CD4-positive, alpha-beta T cell treated with Interleukin-17A for 4 hours (primary cell): ENCODE measurements at places on chromosomes 5 and 9.

DNA sequence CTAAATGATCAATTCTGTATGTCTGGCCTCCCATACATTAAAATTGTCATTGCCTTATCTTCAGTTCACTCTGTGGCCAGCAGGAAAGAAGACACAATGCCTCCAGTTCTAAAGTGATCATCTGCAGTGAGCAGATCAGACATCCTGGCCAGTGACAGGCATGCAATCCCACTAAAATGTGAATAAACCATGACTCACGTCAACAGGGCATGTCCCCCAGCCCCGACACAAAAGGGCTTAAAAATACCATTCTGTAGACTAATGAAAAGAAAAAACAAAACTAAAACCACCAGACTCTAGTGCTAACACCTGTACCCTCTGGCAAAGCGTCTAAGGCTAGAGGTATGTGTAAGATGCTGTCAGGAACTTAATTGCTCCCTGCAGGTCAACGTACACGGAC lies 38.5 kb downstream of the DDX31 start:
- no peak for DNase-seq

- peak; percentile 49 for DNase-seq
Observed at GRCh38 chr9:84296146-84296843, 44.3 kb downstream of the SLC28A3 start.

- no peak for DNase-seq
Observed at GRCh38 chr5:172667786-172668593, 26.9 kb downstream of the NEURL1B start.

- no peak for DNase-seq
Observed at GRCh38 chr5:28313953-28314352, 1275.6 kb upstream of the CDH9 start.

DNA sequence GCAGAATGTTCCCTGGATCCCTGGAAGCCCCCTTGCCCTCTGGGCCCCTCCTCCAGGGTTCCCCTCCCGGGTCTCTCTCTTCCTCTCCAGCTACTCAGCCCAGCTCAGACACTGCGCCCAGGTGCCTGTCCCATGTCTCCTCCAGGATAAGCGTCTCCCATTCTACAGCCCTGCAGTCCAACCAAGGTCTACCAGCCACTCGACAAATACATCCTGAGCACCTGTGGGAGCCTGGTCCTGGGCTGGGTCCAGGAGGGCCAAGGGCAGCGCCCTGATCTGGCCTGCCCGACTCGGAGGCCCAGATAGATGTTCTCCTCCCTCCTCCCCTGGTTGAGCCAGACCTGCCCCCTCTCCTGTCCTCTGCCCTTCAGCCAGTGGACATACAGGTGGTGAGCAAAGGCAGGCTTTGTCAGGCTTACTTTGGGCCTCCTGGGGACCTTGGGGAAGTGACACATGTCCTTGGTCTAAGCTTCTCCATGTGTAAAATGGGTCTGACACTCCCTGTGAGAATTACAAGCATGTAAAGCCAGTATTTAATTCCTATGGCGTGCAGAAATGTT lies 1.4 kb downstream of the FLT4 start:
- no peak for DNase-seq

GRCh38 chr9:33227008-33227398 lies 13.0 kb upstream of the SPINK4 start:
- DNase-seq = no peak

DNA sequence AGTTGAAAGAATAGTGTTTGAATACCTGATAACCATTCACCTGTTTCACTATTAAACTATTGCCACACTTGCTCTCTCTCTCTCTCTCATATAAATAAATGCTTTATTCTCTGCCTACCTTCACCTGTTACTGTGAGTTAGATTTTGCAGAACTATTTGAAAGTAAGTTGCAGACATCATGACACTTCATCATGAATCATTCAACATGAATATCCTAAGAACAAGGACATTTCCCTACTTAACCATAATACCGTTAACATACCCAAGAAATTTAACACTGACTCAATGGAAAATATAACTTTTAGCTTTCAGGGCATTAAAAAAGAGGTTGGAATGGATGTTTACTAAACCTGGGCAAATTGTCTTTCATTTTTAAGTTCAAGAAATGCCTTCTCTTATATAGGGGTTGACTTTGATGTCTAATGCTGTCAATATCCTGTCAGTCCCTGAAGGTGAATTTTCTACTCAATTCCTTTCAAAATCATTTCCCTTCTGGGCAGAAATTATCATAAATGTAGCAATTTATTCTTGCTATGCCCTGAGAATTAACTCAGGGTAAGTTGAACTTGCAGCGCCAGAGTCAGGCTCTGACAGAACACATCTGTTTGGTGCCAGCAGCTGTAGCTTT lies 582.6 kb upstream of the TLE4 start:
- DNase-seq = no peak

DNA sequence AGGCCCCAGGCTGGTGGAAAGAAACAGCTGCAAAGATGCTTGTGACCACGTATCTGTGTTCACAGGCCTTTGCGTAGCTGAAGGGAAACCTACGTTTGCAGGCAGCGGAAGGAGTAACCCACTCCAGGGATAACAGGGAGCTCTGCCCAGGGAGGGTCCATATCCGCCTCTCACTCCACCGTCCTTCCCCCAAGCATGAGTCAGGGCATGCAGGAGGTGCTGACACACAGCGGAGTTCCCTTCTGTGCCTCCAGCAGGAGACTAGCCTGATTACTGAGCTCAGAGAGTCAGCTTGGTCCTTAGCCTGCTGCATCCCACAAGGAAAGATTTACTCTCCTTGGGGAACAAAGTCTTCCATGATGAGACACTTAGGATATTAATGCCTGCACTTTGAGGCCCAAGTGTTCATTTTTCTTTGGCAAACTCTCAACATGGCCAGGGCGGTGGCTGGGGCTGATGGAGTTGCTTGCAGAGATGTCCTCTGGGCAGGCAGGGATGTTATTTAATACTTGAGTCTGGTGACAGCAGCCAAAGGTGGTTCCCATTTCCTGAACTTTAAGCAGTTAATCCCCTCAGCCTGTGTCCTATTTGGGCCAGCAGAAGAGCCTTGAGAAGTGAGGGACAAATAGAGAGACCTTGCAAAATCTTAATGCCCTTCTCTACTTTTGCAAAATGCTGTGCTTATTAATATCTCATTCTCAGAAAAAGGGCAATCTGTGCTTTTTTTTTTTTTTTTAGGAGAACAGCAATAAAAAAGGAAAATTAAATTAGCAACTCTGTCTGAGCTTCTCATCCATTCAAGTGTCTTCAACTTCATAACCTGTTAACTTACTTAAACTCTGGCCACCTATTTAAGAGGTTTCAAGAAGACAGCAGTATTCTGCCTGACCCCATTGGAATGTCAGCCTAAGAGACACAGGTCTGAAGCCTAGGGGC lies 222.1 kb downstream of the HSPA4 start:
- no peak for DNase-seq

- no peak for DNase-seq
Observed at GRCh38 chr5:59357381-59357977, 536.0 kb downstream of the PDE4D start.

DNA sequence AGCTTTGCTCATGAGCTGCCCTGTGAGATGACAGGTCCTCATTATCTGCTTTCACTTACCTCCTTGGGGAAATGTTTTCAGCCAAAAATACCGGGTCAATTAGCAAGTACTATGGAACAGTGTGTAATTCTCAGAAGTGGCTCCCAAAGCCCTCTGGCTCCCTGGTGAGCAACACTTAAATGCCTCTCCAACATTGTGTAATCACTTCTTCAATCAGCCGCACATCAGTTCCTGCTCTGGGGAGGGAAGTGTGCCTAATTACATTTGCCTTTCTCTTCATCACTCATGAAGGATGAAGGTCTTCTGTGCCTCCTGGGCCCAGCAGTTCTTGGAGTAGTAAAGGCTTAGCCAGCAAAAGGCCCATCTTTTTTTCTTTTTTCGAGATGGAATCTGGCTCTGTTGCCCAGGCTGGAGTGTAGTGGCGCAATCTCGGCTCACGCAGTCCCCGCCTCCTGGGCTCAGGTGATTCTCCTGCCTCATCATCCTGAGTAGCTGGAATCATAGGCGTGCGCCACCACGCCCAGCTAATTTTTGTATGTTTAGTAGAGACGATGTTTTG lies 23.1 kb downstream of the NIM1K start:
- no peak for DNase-seq

DNA sequence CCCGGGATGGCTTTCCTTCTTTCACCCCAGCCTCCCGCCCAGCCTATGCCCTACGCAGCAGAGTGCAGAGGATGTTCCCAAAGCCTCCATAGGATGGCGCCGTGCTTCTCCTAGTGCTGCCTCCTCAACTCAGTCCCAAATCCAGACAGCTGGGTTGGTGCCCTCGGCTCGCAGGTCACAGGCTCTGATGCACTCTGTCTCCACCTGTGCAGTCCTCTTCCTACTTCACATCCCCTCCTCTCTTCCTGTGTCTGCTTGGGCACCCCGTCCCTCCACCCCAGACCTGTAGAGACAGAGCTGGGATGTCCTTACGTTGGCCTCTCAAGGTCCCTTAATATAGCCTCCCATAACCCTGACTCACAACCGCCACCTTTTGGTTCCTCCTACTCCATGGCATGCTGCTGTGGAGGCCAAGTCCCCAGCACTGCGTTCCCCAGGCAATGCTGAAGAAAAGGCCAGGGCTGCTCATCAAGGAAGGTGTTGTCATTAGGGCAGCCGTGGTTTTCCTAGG lies 314.4 kb downstream of the GADD45G start:
- peak; percentile 55 for DNase-seq

DNA sequence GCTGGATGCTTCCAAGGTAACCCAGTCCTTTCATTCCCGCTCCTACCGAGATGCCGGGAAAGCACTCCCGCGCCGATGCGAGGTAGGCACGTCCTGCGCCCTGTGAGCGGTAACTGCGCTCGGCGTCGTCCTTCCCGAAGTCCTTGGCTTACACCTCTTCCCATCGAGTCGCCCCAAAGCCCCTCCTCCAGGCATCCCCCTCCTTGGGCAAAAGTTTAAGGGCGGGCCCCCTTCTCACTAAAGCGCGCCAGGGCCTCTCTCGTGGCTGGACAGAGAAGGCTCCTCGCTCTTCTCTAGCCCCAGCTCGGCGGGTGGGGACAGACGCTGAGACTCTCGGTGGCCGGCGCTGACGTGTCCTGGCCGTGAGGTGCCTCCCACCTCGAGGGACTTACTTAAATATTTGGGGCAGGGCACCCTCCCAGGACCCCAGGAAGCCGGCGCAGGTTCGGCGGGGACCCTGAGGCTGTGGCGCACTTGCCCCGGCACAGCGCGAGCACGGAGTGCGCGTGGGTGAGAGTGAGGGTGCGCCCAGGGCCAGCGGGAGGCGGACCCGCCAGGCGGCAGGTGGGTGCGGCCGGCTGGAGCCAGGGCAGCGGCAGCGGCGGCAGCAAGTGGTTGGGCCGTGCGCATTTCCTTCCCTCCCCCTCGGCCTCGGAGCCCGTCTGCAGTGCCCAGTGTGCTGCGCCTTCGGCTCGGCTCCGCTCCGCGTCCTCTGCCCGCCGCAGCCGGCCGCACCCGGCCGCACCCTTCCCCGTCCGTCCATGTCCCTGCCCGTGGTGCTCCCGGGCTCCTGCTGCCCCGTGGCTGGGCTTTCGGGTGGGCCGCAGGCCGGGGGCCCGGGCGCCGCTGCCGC lies at the start of gene ENTREP1:
TSS of gene ENTREP1 (plus strand) at position 667 of the 853 bp plus-strand sequence. CDS start at position 762, 95 bp downstream.
- DNase-seq = no peak

- no peak for DNase-seq
Observed at GRCh38 chr5:160064417-160064810, 54.8 kb downstream of the PWWP2A start.

DNA sequence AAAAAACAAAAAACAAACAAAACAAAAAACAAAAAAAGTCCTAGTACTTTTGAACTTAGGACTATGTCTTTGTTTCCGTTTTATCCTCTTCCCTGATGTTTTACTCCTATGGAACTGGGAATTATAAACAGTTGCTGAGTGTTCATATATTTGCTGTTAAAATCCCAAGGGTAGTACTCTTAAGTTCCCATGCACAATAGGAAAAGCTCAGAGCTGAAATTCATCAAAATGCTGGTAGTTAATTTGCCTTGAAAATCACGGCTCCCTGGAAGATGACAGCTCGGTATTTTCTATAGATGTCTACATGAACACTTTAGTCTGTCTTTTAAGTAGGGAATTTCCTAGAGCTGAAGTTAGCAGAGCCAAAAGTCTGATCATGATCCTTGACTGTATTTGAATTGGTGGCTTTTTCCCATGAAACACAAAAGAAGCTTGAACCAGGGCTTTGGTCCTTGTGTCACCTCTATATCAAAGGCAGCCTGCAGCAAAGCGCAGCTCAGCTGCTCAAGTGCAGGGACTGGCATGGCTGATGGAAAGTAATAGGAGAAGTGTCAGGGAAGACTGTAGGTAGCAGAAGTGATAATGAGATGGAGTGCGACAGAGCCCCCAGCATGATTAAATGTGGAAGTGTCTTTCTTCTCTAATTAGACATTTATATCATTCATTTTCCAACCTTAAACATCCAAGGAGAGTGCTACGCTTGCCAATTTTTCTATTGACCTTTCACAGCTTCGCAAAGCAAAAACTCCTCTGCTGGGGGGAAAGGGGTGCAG lies 310.9 kb downstream of the TRIM36 start:
- DNase-seq = no peak

- no peak for DNase-seq
Observed at GRCh38 chr9:118268046-118268445, 563.8 kb downstream of the TLR4 start.

- no peak for DNase-seq
Observed at GRCh38 chr5:100779669-100780375, 123.3 kb downstream of the ST8SIA4 start.

DNA sequence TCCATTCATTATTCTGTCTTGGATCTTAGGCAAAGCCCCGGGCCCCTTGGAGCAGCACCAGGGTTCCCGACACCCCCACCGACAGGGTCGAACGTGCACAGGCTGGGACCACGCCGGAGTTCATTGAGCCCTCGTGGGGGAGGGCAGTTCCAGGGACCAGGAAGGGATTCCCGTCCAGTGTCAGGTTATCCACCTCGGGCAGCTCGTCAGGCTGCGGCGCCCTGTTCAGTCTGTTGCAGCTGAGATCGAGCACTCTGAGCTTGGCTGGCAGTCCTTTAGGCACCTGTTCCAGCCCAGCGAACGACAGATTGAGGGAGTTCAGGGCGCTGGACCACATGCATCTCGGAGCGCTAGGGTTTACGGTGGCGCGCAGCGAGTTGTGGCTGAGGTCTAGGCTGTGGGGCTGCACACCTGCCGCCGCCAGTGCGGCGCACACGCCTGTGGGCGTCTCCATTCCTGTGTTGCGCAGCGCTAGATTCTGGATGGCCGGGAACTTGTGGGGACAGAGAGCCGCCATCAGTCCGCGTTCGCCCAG lies 1.1 kb downstream of the CD14 start:
- peak; percentile 60 for DNase-seq

DNA sequence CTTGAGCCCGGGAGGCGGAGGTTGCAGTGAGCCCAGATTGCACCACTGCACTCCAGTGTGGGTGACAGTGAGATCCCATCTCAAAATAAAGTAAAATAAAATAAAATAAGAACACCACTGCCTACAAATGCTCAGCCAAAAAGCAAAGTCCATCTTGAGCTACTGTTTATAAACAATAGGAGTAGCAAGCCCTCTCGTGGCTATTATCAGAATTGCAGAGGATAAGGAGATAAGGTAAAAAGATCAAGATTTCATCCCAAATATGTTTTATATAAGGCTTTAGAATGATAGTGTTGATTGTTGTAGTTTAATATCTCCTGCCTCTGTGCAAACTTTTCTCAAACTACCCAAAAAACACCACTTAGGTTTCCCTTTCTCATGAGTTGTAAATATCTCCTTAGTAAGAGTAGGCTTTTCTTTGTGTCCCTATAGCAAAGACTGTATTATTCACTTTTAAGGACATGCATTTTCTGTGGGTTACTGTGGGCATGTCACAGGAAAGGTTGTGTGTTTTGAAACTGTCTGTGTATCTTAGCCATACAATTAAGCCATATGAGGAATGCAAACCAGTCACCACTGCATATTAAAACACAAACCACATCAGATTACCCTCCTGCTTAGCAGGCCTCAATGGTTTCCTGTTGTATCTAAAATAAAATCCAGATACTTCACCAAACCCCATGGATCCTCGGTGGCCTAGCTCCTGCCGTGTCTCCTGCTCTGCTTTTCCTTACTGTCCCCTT lies 31.8 kb upstream of the CKS2 start:
- DNase-seq = peak; percentile 9
